Ecto neural progenitor cell (in vitro differentiated cells): ENCODE measurements at places on chromosomes 7 and 10.

DNA sequence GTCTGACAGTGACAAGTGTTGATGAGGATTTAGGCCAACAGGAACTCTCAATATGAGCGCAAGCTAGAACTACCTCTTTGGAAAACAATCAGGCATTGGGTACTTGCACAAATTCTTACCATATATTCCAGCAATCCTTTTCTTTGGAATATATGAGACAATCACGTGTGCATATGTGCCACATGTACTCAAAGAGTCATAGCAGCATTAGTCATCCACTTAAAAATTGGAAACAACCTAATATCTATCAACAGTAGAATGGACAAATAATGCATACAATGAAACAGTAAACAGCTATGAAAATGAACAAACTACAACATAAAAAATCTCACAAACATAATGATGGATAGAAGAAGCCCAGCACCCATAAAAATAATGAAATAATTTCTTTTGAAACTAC lies 179.7 kb downstream of the GLI3 start:
- DNase-seq = no peak

GRCh38 chr10:77909749-77910375 lies 16.7 kb downstream of the DLG5 start:
- DNase-seq = no peak

GRCh38 chr7:27312820-27313219 lies 70.2 kb downstream of the EVX1 start:
- no peak for DNase-seq

DNA sequence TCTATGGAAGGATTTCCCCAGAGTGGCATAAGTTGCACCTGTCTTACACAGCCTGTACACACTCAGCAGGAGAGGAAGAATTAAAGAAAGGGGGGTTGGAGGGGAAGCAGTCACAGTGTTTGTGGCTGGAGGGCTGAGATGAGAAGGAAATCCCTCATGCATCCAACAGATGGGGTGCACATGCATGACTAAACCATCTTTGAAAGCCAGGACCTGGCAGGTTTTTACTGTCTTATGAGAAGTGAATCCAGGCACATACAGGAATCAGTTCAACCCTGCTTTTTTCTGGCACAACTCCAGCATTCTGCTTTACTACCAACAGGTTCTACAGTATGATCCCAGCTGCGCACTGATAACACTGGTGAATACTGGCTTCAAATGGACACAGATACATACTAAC lies 107.7 kb downstream of the CACNA2D1 start:
- DNase-seq = no peak

GRCh38 chr10:114481055-114481454 lies 76.8 kb upstream of the AFAP1L2 start:
- DNase-seq = no peak

DNA sequence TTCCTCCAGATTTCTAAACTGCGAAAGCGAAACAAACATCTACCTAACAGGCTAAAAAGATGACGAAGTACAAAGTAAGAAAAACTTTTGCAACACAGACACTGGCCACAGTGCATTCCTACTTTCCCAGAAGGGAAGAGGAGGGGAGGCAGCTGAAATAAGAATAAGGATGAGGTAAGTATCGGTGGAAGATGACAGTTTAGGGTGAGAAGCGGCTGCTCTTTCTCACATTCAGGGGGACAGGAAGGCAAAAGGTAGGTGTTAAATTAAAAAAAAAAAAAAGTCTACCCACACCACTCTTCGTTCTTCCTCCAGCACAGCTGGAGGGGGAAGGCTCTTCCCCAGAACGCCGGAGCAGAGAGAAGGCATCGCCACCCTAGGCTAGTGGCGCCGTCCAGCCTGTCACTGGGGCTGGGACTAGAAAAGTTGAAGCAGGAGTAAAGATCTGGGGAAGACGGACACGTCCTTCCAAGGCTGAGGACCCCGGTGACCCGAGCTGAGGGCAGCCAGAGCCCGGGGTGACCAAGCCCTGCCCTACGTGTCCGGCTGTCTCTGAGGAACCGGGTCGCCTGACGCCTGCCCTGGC lies 846 bp downstream of the DNAJC1 start:
- DNase-seq = no peak

DNA sequence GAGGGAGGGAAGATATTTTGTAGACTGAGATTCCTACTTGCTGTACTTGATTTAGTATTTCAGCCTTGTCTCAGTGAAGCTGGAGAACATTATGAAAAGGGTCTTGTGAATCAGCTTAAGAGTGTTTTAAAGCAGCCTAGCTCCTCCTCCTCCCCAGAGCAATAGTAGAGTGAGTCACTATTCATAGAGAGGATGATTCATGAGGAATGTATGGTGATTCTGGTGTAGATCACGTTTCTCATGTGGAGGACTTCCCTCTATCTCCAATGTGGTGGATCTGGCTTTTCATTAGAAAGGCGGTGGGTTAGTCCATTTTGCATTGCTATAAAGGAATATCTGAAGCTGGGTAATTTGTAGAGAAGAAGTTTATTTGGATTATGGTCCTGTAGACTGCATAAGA lies 340.1 kb upstream of the CHRM2 start:
- DNase-seq = no peak

DNA sequence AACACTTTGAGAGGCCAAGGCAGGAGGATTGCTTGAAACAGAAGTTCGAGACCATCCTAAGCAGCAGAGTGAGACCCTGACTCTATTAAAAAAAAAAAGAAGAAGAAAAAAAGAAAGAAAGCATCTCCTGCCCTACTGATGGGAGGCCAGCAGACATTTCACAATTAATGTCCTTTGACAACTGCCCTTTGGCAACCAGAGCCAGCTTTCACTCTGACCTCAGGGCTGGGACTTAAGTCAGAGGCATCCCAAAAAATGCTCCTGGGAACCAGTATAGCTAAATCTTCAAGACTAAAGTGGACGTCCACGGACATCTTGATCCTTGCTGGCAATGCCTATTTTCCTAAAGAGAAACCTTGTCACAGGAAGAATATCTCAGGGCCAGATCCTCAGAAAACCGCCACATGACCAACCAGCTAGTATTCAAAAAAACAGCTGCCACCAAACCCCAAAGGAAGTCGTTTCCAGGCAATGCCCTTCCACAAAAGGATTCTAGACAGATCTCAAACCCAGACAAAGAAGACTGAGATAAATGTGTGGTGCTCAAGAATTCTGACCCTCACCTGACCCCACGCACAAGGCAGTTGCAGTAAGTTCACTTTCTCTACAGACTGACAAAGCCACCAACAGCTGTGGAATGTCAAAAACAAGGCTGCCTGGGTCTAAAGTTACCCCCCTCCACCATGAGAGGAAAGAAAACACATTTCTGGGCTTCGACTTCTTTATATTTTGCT lies 18.4 kb downstream of the GFRA1 start:
- DNase-seq = no peak
